ENCODE measurements at places on chromosomes 2 and 18.

- no peak for DNase-seq
These were observed 183.7 kb downstream of the TCF4 start for GRCh38 chr18:55404136-55404830.

DNA sequence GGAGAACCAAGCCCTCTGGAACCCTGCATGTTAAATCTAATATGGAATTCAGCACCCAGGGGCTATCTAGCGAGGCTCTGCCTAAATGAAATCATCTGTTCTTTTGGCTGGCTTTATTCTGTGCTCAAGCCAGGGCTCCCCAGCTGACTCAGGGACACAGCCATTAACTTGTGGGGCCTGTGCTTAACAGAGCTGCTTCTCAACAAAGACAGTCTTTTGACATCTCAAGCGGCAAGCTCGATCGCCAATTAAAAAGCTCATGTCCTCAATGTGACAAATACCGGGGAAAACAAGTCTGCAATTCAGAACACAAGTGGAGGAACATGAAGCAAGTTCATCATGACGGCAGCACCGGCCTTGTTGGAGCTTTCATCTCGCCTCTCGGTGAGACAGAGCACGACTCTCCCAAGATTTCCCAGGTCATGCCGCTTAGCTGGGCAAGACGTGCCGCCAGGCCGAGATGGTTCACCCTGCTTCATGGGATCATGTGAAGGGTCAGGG, 64.9 kb downstream of the KLHL29 start:
- no peak for DNase-seq

GRCh38 chr2:209663139-209663538, 108.5 kb upstream of the UNC80 start:
- no peak for DNase-seq

DNA sequence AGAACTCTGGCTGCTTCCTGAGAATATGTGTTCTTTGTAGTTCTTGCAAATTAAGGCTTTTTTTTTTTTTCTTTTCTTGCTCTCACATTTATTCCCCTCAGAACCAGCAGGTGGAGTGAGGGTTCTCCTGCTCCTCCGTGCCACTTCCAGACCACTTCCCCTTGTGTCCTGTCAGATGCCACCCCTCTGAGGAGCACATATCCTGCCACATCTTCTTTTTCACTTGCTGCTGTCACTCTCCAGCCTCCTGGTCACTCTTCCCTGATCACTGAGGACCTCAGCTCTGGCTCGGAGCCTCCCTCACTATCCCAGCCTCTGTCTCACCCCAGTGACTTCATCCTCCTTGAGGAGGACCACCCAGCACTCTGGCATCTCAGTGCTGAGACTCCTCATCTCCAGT, 100.5 kb downstream of the TACR1 start:
- DNase-seq: peak; percentile 67

Data from hematopoietic multipotent progenitor cell treated with erythropoietin and hydrocortisone succinate and interleukin-3 and kit ligand, for 6 days (in vitro differentiated cells).